ENCODE measurements at places on chromosomes 4 and X.

GRCh38 chr4:1462009-1462767 lies 55.9 kb upstream of the NKX1-1 start:
- no peak for DNase-seq

DNA sequence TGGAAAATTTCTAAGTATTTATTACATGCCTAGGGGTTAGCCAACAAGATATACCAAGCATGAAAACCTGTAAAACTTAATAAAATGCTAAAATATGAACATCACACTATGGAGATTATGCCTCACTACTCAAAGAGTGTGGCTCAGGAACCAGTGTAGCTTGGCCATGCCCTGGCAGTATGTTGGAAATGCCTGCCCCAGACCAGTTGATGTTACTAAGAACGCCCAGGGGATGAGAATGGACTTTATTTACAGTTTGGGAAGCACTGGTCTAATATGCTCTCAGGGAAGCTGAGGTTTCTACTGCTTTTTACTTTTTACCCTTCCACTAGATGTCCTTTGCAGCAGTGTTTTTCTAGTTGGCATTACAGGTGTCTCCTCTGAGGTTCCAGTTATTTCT lies 23.7 kb upstream of the TXLNG start:
- DNase-seq: no peak

GRCh38 chrX:46758163-46758955 lies 559 bp downstream of the SLC9A7 start:
- no peak for DNase-seq

DNA sequence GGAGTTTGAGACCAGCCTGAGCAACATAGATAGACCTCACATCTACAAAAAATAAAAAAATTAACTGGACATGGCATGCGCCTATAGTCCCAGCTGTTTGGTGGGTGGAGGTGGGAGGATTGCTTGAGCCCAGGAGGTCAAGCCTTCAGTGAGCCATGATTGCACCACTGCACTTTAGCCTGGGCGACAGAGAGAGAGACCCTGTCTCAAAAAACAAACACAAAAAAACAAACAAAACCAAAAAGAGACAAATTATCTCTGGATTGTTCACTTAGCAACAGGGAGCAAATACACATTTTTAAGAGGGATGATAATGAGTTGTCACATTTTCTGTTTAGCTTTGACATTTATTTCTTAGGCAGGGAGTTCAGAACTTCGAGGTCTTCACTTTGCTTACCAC lies 155.4 kb downstream of the CEP135 start:
- DNase-seq: no peak

GRCh38 chr4:111789901-111790640 lies 355.2 kb upstream of the FAM241A start:
- no peak for DNase-seq

DNA sequence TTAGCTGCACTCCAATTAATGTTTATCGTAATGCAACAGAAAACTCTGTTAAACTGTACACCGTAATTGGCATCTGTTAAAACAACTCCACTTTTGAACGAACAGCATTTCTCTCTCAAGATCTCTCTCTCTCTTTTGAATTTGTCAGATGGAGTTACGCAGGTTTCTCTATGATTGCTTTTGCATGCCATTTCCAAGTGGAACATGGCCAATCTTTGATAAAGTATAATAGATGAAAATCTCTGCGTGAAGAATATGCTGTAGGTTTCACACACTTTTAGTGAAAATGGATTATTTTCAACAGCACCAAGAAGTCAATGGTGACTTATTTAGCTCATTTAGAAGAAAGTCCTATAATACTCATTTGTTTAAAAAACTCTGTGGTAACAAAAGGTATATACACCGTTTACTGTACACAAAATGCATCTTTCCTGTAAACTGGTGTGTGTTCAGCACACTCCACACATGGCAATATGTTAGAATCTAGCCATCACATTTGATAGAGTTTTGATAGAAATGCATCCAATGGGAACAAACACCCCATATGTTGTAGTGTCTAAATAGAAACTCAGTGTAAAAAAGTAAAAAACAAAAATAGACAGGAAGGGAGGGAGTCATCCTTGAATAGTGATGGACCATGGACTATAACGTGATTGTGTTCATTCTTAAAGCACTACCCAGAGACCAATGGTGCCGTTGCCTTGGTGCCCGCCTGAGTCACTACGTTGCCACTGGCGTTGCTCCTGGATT lies 5.8 kb upstream of the FGFBP2 start:
- DNase-seq: no peak

GRCh38 chr4:173525118-173526011 lies 4.7 kb downstream of the HAND2 start:
- DNase-seq: no peak

Data from fibroblast of skin of back (primary cell).